Ascending aorta (tissue), 2 donors: ENCODE measurements at places on chromosomes 1 and 21. TPM values are rescaled to one million over a fixed set of nuclear protein-coding genes. Genes with fewer than 3 reads are reported as not detected.

GRCh38 chr1:228006786-228007048 lies at the start of gene WNT3A:
Gene WNT3A (plus strand): TSS chr1:228006998. CDS start chr1:228007129, 131 bp downstream.
- no peak for DNase-seq

DNA sequence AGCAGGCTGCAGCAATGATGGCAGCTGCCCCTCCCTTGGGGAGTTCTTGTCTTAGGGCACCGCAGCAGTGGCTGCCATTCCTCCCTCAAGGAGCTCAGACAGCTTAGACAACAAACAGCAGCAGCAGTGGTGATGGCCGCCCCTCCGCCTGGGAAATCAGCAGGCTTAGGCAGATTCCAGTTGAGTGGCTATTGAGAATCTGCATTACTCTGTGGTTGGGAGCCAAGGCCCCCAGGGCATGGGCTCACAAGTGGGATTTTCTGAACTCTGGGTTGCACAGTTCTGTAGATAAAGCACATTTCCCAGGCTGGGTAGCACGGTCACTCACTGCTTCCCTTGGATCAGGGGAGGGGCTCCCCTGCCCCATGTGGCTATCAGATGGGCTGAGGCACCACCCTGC lies 1280.7 kb upstream of the TMPRSS15 start:
- no peak for DNase-seq

DNA sequence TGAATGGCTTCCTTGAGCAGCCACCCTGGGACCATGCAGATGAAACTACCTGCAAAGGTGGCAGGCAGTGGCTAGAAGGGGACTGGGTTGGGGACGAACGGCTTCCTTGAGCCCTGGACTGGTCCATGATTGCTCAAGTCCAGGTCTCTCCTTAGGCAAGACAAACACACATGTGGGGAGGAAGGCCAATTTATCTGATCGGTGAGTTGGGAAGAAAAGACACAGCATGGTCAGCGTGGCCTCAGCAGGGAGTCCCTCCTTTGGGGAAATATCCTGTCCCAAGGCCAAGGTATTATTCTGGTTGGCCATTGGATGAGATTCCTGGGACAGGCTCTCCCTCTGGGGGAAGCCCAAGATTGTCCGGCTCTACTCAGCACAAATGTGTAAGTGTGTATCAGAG lies 116.3 kb upstream of the ERG start:
- no peak for DNase-seq

- no peak for DNase-seq
Observed at GRCh38 chr1:204084247-204084772, 11.4 kb downstream of the SOX13 start.

FRRS1 gene
- 0.32 TPM for total RNA-seq

GRCh38 chr1:215720126-215720525 lies 153.0 kb downstream of the KCTD3 start:
- no peak for DNase-seq

GRCh38 chr21:36945496-36946138 lies 20.9 kb downstream of the HLCS start:
- DNase-seq, result no peak

CD1B gene
- total RNA-seq, result not detected

DNA sequence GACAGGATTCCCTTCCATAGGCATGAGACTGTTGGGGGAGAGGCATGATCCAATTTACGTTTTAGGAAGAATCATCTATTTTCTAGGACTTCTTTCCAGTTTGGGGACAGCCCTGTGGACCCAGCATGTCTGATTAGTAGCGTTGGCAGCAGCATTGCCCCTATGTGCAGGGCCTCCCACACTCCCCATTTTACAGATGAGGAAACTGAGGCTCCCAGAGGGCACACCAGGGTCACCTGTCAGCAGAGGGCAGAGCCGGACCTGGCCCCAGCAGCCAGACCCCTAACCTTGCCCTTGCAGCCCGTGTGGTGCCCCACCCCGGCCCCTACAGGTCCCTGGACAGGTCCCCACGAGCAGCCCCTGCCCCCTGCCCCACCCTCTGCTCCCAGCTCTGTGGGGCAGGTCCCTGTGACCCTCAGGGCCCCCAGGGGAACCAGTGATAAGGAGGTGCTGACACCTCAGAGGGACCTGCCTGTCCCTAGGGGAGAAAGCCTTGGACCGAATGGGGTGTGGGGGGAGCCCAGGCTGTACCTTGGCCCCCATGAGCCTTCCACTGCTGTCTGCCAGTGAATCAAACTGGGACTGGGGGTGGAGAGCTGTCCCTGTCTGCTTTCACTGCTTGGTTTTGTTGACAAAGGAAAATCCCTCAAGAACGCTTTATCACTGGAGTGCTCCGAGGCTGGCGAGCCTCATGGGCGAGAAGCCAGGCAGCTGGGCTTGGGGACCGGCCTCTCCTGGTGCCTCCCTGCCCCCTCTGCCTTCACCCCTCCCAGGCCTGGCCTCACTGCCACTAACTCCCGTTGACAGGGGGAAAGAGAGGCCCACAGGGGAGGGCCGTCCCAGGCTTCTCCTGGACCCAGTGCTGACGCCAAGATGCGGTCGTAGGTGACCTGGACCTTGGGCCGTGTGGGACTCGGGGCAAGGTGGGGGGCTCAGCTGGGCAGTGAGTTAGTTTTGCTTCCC lies 39.4 kb upstream of the CCDC27 start:
- DNase-seq, result no peak

DNA sequence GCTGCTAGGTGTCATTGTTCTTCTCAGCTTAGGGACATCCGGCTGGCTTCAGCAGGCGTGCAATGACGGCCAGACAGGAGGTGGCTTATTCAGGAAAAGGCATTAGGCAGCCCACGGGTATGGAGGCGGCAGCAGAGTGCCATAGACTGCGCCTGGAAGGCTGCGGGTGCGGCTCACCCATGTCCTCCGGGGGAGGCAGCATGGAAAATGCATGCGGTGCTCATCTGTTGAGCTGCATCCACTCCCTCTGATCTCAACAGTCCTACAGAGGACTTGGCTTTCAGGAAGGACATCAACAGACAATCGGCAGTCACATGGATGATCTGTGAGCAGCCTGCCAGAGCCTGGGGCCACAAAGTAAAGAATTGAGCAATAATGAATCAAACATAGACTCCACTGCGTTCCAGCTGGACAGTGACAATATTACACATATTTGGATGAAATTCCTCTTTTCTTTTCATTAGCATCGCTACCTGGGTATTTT lies 42.9 kb downstream of the UMODL1 start:
- DNase-seq, result no peak

CRABP2 gene
- not detected for total RNA-seq

TBX19 gene
- total RNA-seq, result 0.64 TPM

GRCh38 chr1:152514715-152515433 lies 592 bp downstream of the CRCT1 start:
- DNase-seq, result no peak

GRCh38 chr1:7594002-7594713 lies 176.9 kb upstream of the VAMP3 start:
- DNase-seq, result no peak

- no peak for DNase-seq
Observed at GRCh38 chr1:172960019-172960418, 90.7 kb downstream of the TNFSF18 start.

DNA sequence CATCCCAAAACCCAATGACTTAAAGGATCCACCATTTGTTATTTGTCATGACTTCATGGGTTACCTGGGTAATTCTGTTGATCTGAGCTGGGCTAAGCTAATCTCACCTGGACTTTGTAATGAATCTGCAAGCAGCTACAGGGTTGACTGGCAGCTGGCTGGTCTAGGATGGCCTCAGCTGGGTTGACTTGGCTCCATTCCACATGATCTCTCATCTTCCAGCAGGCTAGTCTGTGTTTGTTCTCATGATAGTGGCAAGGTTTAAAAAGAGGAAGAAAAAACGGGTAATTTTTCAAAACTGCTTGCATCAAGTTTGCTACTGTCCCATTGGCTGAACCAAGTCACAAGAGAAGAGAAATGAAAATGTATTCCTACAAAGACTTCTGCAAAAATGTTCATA lies 24.8 kb upstream of the ZMYM4 start:
- DNase-seq, result no peak

KRTAP21-2 gene
- total RNA-seq, result not detected

GRCh38 chr1:20227704-20228103 lies 41.4 kb upstream of the PLA2G2C start:
- no peak for DNase-seq

DNA sequence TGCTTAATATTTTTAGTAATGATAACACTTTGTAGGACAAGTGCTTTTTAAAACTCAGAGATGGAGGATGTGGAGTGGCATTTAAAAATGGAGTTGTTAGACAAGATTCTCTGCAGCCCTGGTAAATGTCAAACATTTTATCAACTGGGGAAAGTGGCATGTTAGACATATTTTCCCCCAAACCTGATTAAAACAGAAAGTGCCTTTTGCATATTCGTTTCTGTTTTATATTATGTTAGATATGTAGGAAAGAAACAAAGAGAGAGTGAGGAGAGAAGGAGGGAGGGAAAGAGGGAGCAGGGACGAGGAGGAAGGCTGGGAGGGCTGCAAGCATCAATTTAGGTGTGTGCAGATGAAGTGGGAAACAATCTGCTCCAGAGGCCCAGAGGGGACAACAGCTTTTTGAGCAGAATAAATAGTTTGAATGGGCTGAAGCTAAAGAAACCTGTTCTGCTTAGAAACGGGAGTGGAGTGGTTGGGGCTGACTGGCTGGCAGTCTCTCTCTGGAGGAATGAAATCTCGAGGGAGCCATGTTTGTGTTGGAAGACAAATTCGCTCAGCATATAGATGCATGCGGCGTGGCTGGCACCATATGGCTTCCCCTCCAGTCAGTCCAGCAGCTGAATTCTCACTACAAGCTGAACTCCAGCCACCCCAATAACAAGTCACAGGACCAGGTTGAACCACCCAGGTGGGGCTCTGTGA lies 502.2 kb downstream of the AJAP1 start:
- DNase-seq, result no peak

TMCC2 gene
- total RNA-seq, result 5.2 TPM

DNA sequence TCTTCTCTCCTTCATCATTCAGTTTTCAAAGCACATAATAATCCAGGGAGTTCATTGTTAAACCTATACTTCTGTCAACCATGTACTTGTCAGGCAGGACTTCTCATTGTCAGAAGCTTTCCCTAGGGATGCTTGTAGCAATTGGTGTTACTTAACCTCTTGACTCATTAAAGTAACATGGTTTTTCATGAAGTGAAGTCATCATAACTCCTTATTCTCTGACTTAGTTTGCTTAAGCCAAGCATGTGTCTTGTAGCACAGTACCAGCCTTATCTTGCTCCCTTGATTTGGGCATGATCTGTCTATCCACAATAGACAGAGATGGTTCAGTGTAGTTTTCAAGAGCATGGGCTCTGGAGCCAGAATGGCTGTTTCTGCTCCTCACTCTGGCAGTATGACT lies 45.3 kb downstream of the LRIG2 start:
- DNase-seq, result no peak

- no peak for DNase-seq
Observed at GRCh38 chr1:121483234-121483633, 298.5 kb downstream of the SRGAP2C start.

DNA sequence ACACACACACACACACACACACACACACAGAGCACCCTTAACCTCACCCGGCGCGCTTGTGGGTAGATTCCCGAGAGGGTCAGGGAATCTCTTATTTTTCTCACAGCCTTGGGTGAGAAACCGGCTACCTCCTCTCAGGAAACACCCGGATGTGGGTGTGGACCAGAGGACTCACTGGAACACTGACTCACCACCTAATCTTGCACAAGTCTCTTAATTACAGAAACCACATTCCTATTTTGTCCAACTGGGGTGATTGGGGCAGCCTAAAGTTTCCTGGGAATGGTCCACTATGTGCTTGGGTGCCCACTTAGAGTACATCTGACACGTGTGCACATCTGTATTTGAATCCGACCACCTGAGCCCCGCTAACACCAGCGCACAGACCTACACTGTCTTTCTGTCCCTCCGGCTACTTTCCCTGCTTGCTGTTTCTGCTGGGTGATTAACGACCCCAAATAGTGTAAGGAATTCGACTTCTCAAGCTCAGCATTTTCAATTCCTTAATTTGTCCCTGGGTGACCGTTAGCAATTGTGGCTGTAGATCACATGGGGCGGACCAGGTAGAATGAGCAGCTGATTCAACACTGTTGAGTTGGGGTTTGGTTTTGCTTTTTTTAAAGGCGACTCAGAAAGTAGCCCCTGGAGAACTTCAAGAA lies 14.0 kb upstream of the TBX15 start:
- no peak for DNase-seq

FOXO6 gene
- 5.7 TPM for total RNA-seq

KAZN gene
- 58.5 TPM for total RNA-seq

DNA sequence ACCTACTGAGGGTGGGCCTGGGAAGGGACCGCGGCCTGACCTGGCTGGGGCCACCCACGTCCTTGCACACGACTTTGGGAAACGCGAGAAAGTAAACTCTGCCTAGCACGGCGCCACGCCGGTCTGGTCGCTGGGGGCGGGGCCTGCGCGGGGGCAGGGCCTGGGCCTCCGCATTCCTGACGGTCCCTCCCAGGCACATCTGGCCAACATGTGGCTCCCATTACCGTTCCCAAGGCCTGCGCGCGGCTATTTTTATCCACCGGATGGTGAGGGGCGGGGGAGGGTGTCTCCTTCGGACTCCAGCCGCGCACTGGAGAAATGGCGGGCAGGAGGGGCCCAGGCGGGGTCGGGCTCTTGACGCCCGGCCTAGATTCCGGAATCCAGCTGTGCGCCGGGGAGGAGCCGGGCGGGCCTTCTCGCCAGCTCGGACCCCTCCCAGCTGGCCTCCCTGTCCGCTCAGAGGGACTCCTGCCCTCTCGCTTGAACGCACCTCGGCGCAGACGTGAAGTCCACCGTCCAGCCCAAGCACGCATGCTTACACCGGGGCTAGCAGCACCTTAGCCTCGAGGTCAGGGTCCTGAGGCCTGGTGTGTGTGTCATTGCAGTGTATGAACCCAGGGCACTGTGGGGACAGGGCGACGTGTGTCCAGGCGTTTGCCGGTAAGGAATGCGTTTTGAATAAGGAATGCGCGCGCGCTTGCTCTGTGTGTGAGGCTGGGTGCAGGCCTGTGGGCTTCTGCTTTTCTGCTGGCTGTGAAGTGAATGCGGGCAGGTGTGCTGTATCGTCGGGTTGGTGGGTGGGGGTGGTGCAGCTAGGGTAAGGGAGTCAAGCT lies 2.1 kb downstream of the EVA1B start:
- peak; percentile 90 for DNase-seq

DNA sequence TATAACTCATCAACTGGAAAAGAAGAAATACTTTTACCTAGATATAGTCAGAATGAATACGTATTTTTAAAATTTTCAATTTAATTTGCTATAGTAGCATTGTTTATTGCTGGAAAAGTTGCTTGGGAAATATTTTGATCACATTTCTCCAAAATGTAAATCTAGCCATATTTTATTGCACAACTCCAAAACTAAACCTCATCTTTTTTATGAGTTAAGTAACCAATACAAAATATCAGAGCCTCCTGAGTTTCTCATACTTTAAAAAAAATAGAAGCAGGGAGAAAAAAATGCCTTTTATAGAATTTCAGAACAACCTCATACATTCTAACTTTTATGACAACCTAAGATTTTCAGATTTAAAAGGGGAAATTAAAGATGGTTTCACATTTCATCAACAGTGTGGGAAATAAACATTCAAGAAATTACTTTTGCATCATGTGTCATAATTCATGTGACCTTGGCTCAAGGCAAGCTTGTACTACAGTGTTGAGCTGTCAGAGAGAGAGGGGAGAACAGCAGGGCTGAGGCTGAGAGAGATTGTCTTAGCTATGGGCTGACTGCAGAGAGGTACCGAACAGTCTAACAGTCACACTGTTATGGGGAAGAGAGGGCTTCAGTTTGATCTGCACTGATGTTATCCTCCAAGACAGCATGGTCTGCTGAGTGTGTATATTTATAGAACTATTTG lies 519.0 kb downstream of the LTN1 start:
- DNase-seq, result no peak
